ENCODE measurements at places on chromosomes 3 and 15.
A peak's percentile ranks its signal among the peaks of the same experiment; 100 is the strongest.

- DNase-seq, result no peak
These were observed 51.9 kb upstream of the UBE2Q2 start for GRCh38 chr15:75791337-75791713.

- no peak for DNase-seq
These were observed 18.3 kb upstream of the IGF2BP2 start for GRCh38 chr3:185843126-185843525.

GRCh38 chr15:47614360-47615011 is 102.8 kb upstream of the SEMA6D start:
- DNase-seq, result no peak

DNA sequence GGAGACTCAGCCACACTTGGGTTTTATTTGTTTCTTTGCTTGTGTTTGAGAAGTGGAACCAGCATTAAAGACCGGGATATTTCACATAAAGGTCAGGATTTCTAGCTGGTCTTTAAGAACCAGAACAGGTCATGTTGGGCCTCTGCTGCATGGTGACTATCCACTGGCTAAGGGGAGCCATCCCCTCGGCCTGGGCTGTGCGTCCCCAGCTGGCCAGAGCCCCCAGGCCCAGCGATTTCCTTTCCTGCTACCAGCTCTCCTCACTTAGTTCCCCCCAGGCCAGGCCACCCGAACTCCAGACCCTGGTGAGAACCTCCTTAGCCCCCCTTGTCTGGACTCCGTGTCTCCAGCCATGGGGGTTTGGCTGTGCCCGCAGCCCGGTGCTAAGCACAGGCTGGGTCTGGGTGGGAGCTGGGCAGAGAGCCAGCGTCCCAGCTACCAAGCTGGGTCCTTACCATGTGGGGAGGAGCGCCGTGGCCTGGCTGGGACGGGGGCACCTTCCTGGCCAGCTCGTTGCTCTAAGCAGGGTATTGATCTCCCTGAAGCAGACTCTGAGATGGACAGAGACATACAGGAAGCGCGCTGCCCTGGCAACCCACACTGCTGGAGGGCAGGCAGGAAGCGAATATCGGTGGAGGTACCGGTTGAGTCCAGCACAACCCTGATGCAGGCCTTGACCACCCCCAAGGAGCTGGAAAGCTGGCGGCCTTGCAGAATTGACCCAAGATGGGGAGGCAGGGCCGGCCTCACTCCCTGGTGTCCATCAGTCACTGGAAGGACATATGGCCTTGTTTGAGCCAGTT is 49.4 kb downstream of the KLF15 start:
- no peak for DNase-seq

DNA sequence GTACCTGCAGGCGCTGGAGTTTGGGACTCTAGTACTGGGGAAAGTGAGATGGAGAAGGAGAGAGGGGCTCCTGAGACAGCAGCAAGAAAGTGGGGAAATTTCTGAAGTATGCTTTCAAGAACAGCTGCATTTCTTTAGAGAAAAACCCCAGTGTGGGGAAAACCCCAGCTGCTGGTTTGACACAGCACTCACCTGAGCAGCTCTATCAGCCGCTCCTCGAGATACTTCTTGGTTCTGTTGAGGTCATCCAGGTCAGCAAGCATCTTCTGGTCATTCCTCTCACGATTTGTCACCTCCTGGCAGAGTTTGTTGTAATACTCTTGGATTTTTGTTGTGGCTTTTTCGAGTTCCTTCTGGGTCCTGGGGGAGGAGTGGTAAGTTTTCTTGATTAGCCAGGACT is 18.8 kb downstream of the CXCR6 start:
- DNase-seq, result no peak

DNA sequence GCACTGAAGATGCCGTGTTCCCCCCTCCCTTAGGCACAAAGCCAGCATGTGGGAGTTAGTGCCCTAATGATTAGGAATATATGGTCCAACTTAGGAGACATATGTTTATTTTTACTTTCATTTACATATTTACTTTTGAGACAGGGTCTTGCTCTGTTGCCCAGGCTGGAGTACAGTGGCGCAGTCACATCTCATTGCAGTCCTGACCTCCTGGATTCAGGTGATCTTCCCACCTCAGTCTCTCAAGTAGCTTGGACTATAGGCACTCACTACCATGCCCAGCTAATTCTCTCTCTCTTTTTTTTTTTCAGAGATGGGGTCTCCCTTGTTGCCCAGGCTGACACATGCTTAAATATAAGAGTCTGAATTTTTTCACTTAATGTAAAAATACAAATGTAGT is 51.6 kb upstream of the TBC1D23 start:
- no peak for DNase-seq

GRCh38 chr3:38988955-38989354 is 62.8 kb downstream of the SCN11A start:
- no peak for DNase-seq

- no peak for DNase-seq
These were observed 651.8 kb upstream of the SGO1 start for GRCh38 chr3:20837676-20838302.

- no peak for DNase-seq
These were observed 491.6 kb upstream of the TPRG1 start for GRCh38 chr3:188680189-188680588.

- no peak for DNase-seq
These were observed 40.3 kb upstream of the NDUFB4 start for GRCh38 chr3:120555657-120556509.

DNA sequence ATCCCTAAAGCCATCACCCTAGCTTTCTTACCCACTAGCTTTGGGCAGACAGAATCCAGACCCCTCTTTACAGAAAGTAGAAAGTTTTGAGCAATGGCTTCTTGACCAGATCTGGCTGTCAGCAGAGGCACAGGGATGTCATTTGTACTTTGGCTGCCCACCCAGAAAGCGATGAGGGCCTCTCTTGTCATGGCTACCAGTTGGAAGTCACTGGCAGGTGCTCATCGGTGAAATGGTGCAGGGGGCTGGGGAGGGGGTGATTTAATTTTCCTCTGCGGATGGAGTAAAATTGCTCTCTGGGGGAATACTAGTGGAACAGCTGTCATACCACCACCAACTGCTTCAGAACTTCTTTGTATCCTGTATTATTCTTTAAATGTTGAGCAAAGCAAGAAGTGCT is 393.7 kb downstream of the LSAMP start:
- no peak for DNase-seq

GRCh38 chr3:14863333-14864100 is 44.8 kb downstream of the FGD5 start:
- DNase-seq, result no peak

GRCh38 chr3:80094589-80094988 is 326.8 kb upstream of the ROBO1 start:
- DNase-seq, result no peak

DNA sequence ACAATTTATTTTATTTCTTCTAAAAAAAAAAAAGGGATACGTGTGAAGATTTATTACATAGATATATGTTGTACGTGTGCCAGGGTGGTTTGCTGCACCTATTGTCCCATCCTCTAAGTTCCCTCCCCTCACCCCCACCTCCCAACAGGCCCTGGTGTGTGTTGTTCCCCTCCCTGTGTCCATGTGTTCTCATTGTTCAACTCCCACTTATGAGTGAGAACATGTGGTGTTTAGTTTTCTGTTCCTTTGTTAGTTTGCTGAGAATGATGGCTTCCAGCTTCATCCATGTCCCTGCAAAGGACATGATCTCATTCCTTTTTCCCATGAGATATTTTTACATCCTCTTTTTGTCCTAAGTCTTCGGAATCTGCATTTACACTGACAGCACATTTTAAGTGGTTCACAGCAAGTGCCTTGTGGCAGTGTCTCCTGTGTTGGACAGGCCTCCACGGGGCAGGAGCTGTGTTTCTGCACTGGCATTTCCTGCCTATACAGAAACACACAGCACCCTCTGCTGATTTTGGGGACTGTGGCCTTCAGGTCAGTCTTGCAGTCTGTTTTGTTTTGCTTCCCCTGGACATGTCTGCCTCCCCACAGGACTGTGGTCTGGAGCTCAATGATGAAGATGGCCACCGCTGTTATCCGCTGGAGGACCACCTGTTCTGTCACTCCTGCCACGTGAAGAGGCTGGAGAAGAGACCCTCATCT is 12.7 kb upstream of the SACM1L start:
- no peak for DNase-seq

DNA sequence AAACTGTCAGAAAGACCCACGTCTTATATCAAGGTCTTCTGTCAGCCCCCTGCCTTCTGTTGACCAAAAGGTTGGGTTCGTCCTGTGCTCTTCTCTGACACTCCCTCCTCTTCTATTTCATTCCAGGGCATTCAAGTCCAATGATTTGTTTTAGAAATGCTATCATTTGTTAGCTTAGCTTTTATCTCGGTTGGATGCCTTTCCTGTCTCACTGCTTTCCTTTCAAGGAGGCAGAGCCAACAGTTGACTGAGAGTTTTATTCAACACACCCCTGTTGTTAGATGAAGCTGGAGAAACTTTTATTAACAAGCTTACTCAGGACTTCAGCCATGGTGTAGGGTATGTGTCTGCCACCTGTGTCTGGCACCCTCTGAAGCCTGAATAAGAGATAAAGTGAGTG is 112.0 kb upstream of the SLC7A14 start:
- no peak for DNase-seq

- DNase-seq, result no peak
These were observed 170.2 kb upstream of the P2RY1 start for GRCh38 chr3:152664766-152665165.

DNA sequence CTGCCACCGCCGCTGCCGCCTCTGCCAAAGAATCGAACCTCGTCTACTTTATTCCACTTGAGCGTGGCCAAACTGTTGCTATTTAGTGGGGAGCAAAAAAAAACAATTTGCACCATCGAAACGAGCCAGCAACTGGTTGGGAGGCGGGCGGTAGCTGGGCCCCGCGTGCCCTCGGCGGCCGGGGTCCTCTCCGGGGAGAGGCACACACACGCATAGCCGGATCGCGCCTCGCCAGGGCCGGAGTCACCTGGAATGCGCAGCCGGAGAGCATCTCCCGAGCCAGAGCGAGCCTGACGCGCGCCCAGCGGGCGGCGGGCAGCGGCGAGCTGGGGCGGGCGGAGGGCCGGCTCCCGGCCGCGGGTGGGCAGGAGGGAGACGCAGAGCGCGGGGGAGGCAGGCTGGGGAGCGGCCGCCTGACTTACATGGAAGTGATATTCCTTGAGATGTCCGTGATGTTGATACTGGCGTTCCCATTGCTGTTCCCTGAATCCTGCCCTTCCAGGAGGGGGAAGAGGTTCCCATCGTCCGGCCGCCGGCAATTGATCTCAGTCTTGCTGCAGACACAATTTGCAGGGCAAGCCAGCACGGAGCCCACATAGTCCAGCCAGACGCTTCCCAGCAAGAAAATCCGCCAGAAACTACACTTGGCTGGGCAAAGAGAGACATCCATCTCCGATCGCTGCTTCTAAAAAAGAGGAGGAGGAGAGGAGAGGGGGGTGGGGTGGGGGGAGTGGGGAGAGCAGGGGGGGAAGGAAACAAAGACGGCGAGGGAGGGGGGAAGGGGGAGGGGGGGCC is 858 bp downstream of the NTRK3 start:
- no peak for DNase-seq

GRCh38 chr15:90336705-90337141 is 15.4 kb upstream of the ZNF774 start:
- peak; percentile 96 for DNase-seq

GRCh38 chr15:100353449-100353848 is 11.7 kb upstream of the ADAMTS17 start:
- no peak for DNase-seq

- DNase-seq, result no peak
These were observed 119.7 kb upstream of the IGSF10 start for GRCh38 chr3:151580591-151580990.

Data from PC-9 (cell line).